CD4-positive, alpha-beta T cell treated with Interleukin-17A for 1 hour (primary cell): ENCODE measurements at places on chromosomes 13 and 19.

DNA sequence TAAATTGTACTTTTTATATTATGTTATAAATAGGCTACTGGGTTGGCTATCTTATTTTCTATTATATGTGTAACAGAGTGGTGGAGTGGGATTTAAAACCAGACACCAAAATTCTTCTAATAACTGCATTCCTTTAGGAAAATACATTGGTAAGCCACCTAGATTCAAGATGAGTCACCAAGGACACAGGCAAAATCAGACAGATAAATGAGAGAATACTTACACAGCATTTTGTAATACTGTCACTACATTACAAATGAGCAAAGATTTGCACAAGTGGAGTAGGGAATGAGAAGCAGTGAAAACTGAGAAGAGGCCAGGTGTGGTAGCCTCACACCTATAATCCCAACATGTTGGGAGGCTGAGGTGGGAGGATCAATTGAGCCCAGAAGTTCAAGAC lies 6.2 kb upstream of the SPART start:
- no peak for DNase-seq

DNA sequence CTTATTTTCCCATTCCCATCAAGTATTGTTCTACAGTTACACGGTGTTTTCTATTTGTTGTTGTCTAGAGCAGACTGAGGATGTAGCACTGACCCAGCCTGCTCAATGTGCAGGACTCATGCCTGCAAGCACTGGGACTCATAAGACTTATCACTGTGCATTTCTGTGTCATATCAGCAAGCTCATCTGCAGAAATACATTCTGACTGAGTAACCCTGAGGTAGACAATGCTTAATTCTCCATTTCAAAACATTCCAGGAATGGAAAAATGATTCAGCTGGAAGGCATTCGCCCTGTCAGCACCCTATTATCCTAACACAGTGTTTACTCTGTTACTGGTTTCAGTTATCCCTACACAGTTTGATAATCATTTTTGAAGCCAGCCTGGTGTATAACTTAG lies 2506.4 kb downstream of the PCDH9 start:
- DNase-seq: no peak

DNA sequence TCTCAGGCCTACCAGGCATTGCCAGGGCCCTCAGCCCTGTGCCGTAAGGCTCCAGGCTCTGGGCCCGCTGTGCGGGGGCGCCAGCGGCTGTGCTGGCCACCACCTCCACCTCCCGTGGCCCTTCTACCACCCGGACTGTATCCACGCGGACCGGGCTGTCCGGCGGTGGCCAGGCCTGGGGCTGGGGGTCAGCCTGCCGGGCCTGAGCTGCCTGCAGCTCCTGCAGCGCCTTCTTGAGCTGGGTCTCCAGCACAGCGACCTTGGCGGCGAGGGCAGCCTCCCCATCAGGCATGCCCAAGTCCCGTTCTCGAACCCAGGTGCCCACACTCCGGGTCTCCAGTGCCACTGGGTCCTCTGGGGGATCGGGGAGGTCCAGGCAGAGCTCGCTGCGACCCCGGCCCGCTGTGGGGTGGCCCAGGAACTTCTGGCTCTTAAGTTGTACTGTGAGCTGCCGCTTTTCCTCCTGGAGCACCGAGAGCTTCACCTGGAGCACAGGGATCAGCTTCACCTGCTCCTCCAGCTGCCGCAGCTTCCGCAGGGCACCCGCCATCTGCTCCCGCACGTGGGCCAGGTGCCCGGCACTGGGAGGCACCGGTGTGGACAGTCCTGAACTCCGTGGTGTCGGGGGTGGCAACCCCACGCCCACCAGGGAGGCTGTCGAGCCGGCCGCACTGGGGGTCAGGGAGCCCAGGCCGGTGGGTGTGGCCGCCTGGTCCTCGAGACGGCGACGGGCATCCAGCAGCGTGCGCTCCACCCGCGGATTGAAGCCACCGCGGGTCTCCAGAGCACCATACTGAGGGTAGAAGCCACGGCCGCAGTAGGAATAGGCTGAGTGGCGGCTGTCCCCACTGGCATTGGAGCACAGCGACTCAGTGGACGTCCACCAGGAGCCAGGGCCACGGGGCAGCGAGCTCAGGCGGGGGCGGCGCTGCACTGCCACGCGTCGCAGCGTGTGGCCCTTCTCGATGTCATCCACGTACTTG lies 4.1 kb downstream of the KANK2 start:
- DNase-seq: no peak

DNA sequence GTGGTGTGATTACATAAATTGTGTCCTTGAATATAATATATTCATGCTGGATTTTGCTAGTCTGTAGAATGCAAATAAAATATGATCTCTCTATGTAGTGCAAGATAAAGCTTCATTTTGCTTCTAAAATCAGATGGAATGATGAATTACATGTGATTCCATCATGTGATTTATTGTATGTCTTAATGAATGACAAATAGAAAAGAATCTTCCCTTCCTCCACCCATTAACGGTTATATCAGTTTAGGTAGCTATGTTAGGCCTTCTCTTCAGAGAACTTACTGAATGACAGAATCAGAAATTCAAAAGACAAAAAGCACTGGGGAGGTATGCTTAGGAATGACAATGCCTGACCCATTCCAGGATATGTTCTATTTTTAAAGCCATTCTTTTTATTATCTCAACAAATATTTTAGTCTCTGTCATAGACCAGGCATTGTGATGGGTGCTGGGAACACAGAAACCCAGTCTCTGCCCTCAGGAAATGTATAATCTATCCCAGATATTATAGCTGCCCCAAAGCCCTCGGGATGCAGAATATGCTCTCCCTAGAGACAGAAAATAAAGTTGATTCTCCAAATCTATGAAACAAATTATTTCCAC lies 90.6 kb downstream of the TEX26 start:
- no peak for DNase-seq

GRCh38 chr13:30429235-30429634 lies 6.9 kb downstream of the UBE2L5 start:
- DNase-seq: no peak

GRCh38 chr13:110405597-110406450 lies 98.7 kb downstream of the COL4A2 start:
- DNase-seq: no peak

DNA sequence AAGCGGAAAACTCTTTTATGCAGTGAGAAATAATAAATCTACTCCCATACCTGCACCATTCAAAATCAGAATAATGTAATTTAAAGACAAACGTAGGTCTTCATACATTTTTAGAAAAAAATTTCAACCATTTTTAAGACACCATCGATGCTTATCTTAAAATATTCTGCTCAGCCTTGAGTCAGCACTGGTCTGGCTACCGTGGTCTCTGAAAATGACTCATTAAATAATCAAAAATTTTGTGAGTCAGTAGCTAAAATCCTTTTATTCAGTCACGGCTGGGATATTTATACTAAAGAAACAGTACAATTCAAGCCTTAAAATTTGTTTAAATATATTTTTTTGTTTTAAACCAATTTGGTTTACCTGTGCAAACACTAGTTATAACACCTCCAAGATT lies 2862.8 kb upstream of the PCDH20 start:
- no peak for DNase-seq

DNA sequence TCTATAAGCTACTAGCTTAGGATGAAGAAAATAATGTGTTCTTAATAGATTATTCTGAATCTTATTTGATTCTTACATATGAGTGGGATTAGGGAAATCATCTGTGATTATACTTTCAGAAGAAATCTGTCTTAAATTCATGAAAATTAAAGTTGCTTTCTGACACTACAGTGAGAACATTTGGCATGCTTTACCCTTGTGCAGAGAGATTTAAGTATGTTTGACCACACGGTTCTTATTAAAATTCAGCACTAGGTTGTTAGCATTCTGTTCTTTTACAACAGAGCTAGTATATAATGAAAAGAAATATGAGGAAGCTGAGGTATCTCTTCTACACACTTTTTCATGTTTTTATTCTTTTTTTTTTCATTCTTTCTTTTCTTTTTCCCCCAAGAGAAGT lies 2723.9 kb downstream of the PCDH9 start:
- DNase-seq: no peak

DNA sequence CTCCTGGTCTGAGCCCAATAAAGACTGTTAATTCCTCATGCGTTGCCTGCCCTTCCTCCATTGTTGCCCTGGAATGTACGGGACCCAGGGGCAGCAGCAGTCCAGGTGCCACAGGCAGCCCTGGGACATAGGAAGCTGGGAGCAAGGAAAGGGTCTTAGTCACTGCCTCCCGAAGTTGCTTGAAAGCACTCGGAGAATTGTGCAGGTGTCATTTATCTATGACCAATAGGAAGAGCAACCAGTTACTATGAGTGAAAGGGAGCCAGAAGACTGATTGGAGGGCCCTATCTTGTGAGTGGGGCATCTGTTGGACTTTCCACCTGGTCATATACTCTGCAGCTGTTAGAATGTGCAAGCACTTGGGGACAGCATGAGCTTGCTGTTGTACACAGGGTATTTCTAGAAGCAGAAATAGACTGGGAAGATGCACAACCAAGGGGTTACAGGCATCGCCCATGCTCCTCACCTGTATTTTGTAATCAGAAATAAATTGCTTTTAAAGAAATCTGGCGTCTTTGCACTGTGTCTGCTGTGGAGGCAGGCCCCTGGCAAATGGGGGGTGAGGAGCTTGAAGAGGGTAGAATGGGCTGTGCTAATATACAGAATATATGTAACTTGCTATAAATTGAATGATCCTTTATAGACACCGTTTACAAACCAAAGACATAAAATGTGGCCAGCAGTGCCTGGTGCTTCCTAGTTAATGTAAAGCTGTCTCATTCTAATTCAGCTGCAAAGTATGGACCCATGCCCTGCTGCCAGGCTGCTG lies 4.2 kb upstream of the RPS11 start:
- DNase-seq: no peak

DNA sequence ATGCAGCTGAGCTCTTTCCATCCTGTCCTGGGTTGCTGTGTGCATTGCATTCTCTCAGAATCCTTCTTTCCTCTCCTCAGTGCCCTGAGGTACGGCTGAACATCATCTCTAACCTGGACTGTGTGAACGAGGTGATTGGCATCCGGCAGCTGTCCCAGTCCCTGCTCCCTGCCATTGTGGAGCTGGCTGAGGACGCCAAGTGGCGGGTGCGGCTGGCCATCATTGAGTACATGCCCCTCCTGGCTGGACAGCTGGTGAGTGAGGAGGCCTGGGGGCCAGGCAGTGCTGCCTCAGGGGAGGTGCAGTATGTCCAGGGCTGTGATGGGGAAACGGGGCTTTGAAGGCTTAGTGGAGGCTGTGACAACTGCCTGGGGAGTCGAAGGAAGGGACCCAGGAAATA lies 29.8 kb downstream of the PPP2R1A start:
- DNase-seq: no peak

DNA sequence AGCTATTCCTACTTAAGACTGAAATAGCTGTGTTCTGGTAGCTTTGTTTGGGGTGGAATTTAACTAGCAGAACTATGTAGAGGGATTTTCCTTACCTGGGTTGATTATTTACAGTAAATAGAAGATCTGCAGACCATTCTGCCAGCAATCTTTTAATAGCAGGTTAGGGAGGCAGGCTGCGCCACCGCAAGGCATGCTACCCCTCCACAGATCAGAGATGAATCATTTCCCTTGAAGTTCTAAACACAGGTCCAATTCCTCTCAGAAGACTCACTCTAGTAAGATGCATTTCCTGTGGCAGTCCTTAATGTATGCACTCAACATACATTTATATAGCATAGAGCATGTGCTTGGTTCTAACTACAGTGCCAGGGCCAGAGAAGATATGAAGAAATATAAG lies 109.0 kb downstream of the TNFRSF19 start:
- no peak for DNase-seq

- DNase-seq: no peak
These were observed 10.4 kb downstream of the SBK2 start for GRCh38 chr19:55526216-55527196.

GRCh38 chr19:31423896-31424295 lies 74.7 kb upstream of the TSHZ3 start:
- DNase-seq: no peak
